GM12878 (cell line): ENCODE measurements at places on chromosomes 1 and 21. TPM values are rescaled to one million over a fixed set of nuclear protein-coding genes. Genes with fewer than 3 reads are reported as not detected.

DNA sequence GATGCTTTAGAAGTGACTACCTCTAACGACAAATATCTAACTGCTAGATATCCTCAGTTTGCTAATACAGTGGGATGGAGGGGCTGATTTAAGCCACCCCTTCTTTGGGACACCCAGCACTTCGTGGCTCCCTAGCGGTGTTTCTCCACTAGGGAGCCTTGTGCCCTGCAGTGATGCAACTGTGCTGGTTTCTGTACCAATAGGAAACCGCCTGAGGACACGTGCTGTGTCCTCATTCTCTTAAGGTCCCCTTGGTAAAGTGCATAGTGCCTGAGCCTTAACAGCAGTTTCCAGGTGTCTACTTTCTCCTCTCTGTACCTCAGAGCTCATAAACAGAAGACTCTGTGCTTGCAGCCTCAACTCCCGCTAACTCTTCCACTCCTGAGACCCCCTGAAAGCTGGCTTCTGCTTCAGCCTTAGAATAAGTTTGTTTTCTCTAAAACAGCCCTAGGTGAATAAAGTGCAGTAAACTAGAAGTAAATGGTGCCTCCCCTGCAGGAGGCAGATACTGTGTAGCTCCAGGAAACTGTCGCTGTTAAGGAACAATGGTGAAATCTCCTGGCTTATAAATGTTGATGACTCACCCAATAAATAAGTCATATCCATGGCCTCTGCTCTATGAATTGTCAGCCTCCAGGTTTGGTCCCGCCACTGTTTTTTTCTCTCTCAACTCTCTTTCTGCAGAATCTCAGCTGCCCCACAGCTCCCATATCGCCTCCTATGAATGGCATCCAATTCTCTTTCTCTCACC is 130.4 kb downstream of the AK5 start:
- H3K4me3 ChIP-seq: no peak overlapping the region
- peaks cover 27% of the 10 kb centered on the region for H3K4me1 ChIP-seq
- no peaks in the 10 kb centered on the region for H3K27me3 ChIP-seq
- no peak overlapping the region for H3K27ac ChIP-seq
- no peak for DNase-seq
- no peaks in the 10 kb centered on the region for H3K36me3 ChIP-seq

DNA sequence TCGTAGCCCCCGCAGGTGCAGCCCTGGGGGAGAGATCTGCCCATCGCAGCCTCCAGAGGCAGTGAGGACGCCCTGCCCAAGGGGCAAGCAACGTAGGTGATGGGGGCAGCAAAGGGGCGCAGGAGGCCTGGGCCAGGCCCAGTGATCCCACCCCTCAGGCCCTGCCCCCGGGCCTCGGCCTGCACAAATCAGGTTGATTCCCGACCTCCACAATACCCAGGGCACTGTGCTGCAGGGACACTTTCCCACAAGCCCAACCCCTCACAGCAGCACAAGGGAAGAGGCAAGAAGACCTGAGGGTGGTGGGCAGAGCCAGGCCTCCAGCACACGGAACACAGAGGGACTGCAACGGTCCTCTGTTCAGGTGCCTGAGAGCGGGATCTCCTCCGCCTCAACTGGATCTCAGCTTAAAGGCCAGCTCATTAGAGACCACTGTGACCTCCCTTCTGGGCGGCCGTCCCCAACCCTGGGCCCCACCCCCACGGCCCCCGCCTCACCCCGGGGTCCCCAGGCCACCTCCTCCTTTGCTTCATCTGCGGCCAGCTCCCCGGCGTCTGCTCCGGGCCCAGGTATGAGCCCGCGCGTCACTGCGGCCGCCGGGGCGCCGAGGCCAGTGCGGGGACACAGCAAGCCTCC is 812 bp upstream of the ARF1 start:
- H3K4me1 ChIP-seq: peaks cover 27% of the 10 kb centered on the region
- no peak for DNase-seq
- no peaks in the 10 kb centered on the region for H3K36me3 ChIP-seq
- peak overlapping the region; percentile 78 for H3K4me3 ChIP-seq
- peak overlapping the region; percentile 94 for H3K27ac ChIP-seq

DNA sequence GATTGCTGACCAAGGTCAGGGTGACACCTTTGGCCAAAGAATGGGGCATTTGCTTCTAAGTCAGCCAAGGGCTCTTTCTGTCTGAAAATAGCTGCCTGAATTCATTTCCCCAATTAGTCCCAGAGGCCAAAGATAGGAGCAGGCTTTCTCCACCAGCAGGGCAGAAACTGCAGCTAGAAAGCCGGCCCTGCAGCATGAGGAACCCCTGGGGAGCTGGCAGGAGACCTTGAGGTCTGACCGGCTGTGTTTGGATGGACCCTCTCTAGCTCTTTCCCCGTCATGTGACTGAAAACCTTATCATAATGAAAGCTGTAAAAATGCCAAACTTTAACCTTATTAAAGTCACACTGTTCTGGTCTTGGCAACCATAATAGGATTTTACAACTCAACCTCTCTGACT is 93.4 kb downstream of the CD58 start:
- H3K4me1 ChIP-seq: no peaks in the 10 kb centered on the region
- DNase-seq: no peak
- H3K4me3 ChIP-seq: no peak overlapping the region
- no peaks in the 10 kb centered on the region for H3K36me3 ChIP-seq
- H3K27ac ChIP-seq: no peak overlapping the region
- no peaks in the 10 kb centered on the region for H3K27me3 ChIP-seq

DNA sequence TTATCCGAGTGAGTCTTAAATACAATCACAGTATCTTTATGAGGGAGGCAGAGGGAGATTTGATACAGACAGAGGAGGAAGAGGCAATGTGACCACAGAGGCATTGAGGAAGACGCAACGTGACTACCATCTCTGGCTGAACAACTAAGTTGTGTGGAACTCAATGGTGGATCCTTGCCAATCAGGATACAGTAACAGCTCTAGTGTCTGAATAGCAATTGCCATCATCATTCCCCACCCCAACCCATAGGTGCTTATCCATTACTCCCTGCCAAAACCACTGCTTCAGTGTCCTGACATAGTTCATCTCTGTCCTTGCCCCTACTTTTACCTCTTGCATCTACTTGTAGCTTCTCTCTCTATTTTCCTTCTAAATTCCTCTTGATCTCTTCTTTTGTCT is 20.5 kb upstream of the RHBDL2 start:
- H3K4me3 ChIP-seq: no peak overlapping the region
- no peak for DNase-seq
- H3K4me1 ChIP-seq: no peaks in the 10 kb centered on the region

- H3K4me3 ChIP-seq: no peak overlapping the region
- H3K27ac ChIP-seq: no peak overlapping the region
- peaks cover 12% of the 10 kb centered on the region for H3K4me1 ChIP-seq
- DNase-seq: no peak
- H3K36me3 ChIP-seq: no peaks in the 10 kb centered on the region
- no peaks in the 10 kb centered on the region; the same call in 1 of the 2 replicates for H3K27me3 ChIP-seq
Measured at GRCh38 chr21:34812504-34813265, 143.9 kb downstream of the CLIC6 start.

The BGLAP gene
- 0.40 and 0.74 TPM in 2 replicates for total RNA-seq

The APOBEC4 gene
- not detected in 2 replicates for total RNA-seq

The RSPH1 gene
- total RNA-seq: 0.27 and 0.28 TPM in 2 replicates

The BACE2 gene
- 0.08 and 0.18 TPM in 2 replicates for total RNA-seq
